ENCODE measurements at places on chromosomes 3 and 15.
A peak's percentile ranks its signal among the peaks of the same experiment; 100 is the strongest.

- DNase-seq = no peak
Observed at GRCh38 chr3:190620886-190621608, 107.2 kb downstream of the IL1RAP start.

DNA sequence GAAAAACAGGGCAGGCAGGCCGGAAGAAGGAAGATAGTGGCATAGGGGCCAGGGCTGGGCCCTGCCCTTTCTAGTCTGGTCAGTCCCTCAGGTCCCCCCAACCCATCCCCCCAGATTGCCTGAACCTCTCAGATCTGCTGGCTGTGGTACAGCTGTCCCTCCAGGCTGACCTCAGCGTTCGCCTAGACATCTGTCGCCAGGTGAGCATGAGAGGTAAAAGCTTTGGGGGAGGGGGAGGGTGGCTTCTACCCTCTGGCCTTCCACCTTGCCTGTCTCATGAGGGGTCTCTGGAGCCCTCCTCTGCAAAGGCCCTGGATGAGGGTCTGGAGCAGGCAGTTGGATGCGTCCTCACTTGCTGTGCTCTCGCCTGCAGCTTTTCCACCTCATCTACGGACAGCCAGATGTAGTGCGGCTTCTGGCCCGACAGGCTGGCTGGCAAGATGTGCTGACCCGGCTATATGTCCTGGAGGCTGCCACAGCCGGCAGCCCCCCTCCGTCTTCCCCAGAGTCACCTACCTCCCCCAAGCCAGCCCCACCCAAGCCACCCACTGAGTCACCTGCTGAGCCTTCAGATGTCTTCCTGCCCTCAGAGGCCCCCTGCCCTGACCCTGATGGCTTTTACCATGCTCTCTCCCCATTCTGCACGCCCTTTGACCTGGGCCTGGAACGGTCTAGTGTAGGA is 20.2 kb downstream of the NBEAL2 start:
- DNase-seq = no peak

GRCh38 chr15:78637776-78638435 is 3.1 kb downstream of the CHRNB4 start:
- DNase-seq = no peak

- no peak for DNase-seq
Observed at GRCh38 chr3:2334921-2335320, 236.3 kb downstream of the CNTN4 start.

DNA sequence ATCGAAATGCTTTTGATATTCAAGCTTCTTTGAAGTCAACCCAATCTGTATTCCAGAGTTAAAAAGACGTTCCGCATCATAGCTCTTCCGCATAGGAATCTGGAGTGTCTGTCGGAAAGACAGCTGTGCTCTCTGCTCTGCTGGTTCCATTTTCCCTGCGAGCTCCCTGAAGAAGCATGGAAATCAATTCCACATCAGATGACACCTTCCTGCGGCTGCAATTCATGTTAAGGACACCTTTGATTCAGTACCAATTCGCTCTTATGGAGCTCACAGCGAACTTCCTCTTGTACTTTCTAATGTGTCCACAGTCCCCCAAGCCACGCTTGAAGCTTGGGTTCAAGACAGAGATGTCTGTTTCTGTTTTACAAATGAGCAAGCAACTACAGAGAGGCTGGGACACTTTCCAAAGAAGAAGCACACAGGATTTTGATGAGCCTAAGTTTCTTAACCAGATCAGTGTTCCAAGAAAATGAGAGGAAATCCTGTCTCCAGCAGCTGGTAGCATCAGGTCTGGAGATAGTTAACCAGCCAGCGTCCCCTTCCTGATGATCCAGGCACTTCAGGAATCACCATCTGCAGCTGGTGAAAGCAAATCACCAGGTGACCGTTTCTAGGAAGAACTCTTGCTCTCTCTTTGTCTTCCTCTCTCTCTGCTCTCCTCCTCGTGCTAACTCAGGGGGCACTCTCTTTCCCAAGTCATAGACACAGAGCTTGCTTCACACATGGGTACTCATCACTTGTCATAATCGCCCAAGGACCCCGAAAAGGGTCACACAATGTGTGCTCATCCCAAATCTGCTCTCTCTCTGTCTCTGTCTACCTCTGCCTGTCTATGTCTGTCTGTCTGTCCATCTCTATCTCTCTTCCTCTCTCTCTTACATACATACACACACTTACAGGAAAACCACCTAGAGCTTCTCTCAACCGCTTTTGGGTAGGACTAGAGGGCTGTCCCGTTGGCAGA is 281.8 kb downstream of the FAM43A start:
- no peak for DNase-seq

DNA sequence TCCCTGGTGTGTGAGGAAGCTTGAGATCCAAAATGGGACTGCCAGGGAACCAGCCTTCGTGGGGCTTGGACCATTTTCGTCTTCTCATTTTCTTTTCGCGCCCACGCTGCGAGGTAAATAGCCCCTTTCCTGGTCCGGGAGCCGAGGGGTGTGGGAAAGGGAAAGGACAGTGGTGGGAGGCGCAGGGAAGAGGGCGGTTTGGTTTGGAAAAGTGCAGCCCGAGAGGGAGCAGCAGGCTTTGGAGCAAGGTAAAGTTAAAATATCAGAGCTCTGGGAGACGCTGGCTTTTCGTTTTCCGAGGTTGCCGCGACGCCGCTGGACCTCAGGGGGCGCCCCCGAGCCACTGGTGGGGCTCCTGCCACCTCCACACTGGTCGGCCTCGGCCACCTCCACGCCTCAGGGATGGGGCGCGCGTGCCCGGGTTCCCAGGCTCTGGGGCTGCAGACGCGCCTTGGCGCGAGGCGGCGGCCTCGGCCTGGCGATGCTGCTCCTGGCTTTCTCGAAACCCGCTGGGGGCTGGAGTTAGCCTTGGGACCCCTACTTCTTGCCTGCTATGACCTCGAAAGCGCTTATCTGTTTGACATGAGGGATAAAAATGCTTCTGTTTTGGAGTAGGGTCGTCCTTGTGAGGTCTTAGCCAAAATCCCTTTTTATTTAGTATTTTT is 3.2 kb downstream of the PTPRG start:
- no peak for DNase-seq

GRCh38 chr3:168820810-168821415 is 725.2 kb upstream of the GOLIM4 start:
- DNase-seq = no peak

DNA sequence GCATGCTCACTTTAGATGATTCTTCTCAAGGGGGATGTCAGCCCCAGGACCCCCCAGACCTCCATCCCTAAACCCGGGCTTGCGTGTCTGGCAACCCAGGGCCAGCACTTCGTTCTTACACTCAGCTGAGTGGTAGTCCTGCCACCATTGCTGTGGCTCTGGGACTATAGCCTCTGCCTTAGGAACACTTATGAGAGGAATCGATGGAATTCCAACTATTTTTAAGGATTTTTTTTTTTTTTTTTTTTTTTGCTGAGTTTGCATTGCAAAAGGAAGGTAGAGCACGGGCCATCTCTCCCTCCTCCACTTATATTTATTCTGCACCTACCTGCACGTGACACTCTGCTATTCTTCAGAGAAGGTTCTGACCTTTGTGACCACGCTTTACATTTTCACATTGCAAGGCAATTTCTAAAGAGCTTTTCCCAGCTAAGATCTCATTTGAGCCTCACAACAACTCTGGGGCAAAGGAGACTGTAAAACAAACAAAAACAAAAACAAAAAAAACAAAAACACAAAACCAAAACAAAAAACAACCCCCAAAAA is 113.9 kb downstream of the LPP start:
- DNase-seq = no peak

- no peak for DNase-seq
Observed at GRCh38 chr3:66406831-66407610, 93.8 kb downstream of the LRIG1 start.

DNA sequence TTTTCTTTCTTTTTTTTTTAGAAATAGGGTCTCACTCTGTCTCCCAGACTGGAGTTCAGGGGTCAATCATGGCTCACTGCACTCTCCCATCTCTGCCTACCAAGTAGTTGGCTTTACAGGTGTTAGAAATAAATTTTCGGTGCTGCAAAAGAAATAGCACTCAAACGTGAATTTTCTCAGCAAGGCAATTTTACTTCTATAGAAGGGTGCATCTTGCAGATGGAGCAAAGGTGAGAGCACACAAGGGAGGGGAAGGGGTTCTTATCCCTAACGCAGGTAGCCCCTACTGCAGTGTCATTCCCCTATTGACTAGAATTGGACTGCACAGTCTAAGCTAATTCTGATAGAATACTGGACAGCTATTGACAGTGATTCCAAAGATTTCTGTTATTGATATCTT is 6.8 kb upstream of the FBLN2 start:
- no peak for DNase-seq

DNA sequence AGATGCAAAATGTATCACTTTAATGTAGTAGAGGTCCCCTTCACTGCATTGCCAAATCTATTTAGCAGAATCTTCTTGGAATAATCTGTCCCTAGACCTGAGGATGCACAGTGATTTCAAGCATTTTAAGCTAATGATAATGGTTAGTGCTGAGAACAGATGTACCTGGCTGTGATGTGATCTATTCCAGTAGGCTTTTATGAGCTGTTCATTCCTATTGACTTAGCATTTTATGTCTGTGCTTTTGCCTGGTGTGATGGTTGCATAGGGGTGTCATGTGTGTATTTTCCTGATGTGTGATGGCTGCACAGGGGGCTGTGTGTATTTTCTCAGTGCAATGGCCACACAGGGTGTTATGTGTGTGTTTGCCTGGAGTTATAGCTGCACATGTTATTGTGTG is 272.9 kb downstream of the TIGIT start:
- DNase-seq = no peak

GRCh38 chr3:191138937-191139336 is 60.1 kb upstream of the OSTN start:
- DNase-seq = peak; percentile 28

- no peak for DNase-seq
Observed at GRCh38 chr3:71593106-71593505, 9.6 kb upstream of the FOXP1 start.

GRCh38 chr3:196609805-196610515 is 29.5 kb upstream of the NRROS start:
- no peak for DNase-seq

GRCh38 chr3:164779816-164780215 is 298.5 kb downstream of the SI start:
- DNase-seq = no peak

DNA sequence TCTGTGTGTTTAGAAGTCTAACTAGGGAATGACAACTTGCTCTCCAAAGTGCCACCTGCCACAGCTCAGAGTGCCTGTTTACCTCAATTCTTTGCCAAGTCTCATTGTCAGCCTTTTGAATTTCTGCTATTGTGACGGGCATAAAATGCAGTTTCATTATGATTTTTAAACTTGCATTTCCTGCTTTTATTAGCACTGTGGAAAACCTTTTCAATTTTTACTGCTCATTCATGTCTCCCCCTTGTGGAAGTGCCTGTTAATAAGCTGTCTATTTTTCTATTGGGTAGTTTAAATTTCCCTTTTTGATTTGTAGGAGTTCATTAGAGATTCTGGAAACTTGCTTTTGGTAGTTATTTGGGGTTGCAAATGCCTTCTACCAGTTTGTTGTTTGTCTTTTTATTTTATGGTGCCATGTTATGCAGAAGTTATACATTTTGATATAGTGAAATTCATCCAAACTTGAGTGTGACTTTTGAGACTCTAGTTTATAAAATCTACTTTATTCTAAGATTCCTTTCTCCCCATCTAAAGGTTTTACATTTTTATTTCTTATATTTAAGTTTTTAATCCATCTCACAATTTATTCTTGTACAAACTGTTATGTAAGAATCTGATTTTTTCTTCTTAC is 53.9 kb upstream of the FRMD4B start:
- DNase-seq = peak; percentile 49

- DNase-seq = peak; percentile 80
Observed at GRCh38 chr15:40543082-40543481, 21.8 kb downstream of the CCDC32 start.

- DNase-seq = no peak
Observed at GRCh38 chr15:39558421-39558820, 22.5 kb upstream of the THBS1 start.

DNA sequence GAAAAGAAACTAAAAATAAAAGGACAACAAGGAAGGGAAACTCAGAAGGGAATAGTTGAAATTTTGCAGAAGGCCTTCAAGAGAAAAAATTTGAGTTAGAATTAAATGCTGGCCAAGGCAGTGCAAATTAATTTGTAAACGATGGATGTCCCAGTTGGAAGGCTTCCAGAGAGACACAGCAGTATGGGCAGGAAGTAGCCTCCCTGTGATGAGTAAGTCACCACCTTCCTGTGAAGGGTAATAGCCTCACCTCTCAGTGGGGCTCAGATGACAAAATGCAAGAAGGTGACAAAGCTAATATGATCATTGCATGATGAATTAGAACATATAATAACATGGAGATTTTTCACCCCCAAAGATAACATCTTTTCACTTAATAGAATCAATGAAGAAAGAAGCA is 27.3 kb upstream of the TMCO5A start:
- DNase-seq = no peak

GRCh38 chr3:21750831-21751391 is at the start of gene ZNF385D:
Gene ZNF385D (minus strand): TSS chr3:21751210. CDS start chr3:21750916, 294 bp downstream.
- DNase-seq = no peak

DNA sequence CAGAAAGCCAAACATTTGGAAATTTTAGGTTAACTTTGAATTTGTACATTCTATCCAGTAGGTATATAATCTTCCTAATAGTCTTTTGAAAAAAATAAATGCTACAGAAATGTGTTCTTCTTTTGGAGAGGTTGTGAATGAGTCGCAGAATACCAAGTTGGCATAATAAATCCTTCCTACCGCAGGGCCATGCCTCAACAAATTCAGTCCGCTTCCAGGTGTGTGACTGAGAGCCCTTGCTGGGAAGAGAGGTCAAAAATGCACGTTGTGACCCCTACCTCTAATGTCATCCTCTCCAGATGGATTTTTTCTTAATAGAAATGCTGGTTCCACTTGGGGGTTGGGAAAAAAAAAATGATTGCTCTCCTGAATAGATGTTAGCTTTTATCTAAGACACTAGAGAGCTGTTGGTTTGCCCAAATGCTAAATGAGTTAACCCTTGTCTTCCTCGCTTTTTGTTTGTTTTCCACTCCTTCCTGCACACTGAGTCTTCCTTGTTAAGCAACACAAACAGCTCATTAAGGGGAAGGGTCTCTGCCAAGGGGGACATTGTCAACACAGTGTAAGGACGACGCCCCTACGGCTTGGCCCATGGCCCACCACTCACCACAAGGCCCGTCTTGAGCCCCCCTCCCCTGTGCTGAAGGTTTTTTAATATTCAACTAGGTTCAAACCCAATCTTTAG is 33.9 kb downstream of the RLBP1 start:
- DNase-seq = no peak

GRCh38 chr3:53807117-53807810 is 39.0 kb downstream of the CHDH start:
- no peak for DNase-seq

DNA sequence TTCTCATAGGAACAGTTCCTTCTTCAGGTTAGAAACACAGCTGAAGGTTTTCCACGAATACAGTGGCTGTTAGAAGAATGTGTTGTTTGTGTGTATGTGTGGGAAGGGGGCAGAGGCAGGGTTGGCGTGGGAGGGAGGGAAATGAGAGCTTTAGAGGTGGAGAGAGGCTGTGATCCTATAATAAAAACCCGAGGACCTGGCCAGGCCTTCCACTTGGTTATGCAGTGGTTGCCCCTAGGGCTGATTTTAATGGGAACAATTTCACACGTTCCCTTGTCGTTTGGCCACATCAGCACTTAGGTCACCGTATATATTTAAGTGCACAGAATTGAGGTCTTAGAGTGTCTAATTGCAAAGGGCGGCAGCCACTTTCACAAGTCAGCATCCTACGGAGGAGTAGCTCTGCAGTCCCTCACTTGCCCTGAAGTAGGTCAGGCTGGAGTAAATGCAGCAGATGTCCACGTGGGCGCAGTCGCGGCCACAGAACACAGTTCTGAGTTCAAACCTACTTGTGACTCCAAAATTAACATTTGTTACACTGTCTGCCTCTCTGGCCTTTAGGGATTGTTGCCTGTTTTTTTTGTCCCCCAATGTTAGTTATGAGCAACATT is 85.6 kb downstream of the PDCD6IP start:
- peak; percentile 35 for DNase-seq

- DNase-seq = no peak
Observed at GRCh38 chr15:24856397-24857390, 98.1 kb upstream of the SNRPN start.
